ENCODE measurements at places on chromosomes 3 and 15. TPM values are rescaled to one million over a fixed set of nuclear protein-coding genes. Genes with fewer than 3 reads are reported as not detected.
A peak's percentile ranks its signal among the peaks of the same experiment; 100 is the strongest.

TMEM207 gene
- polyA plus RNA-seq = not detected

ARHGEF26 gene
- not detected for polyA plus RNA-seq

PAK6 gene
- polyA plus RNA-seq = not detected

GRCh38 chr15:58564981-58565380 is 133.2 kb downstream of the LIPC start:
- H3K4me3 ChIP-seq = no peak overlapping the region
- DNase-seq = no peak
- H3K27me3 ChIP-seq = no peaks in the 10 kb centered on the region
- H3K27ac ChIP-seq = no peak overlapping the region
- H3K36me3 ChIP-seq = no peaks in the 10 kb centered on the region

- H3K4me3 ChIP-seq = peak within 1 kb of the TSS; percentile 63
- H3K4me1 ChIP-seq = peaks cover 23% of the 10 kb centered on the region
- peaks cover 19% of the 10 kb centered on the region for H3K27me3 ChIP-seq
- peak; percentile 45 for DNase-seq
- H3K36me3 ChIP-seq = no peaks in the 10 kb centered on the region
- peak within 1 kb of the TSS; percentile 11 for H3K27ac ChIP-seq
Observed at GRCh38 chr3:126982471-126983175, at the start of gene PLXNA1. Gene PLXNA1, plus strand, starts transcription at chr3:126983115. Its CDS starts 5,479 bp downstream, at chr3:126988594.

UCN2 gene
- polyA plus RNA-seq = not detected

DNA sequence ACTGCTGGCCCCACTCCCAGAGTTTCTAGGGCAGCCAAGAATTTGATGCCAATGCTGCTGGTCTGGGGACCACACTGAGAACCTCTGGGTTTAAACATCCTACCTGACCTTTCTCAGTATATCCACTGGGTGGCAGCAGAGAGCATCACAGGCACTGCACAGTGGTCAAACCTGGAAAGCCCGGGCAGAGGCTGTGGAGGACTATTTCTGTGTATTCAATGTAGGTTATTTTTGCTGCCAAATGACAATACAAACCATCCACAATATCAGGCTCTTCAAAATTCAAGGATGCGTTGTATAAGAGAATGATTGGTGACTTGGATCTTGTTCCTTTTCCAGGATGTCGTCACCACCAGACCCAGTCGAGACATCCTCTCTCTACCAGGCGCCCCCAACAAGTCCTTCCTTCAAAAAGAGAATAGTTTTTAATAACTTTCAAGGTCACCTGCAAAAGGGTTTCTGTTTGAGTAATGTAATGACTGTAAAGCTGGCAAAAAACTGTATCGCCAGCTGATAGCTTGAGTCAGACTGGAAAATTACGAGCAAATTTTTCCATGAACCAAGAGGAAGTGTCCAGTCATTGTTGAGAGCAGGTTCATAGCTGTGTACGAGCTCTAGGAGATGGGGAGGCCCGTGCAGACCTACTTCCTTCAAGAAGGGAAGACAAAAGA is 30.5 kb upstream of the MYZAP start:
- no peak overlapping the region for H3K27ac ChIP-seq
- H3K4me3 ChIP-seq = peak overlapping the region; percentile 16
- no peaks in the 10 kb centered on the region for H3K27me3 ChIP-seq
- peaks cover 10% of the 10 kb centered on the region for H3K4me1 ChIP-seq

- H3K4me1 ChIP-seq = peaks cover 21% of the 10 kb centered on the region
- no peaks in the 10 kb centered on the region for H3K36me3 ChIP-seq
- H3K27ac ChIP-seq = no peak overlapping the region
- H3K4me3 ChIP-seq = no peak overlapping the region
Observed at GRCh38 chr15:45185069-45185779, 2.5 kb downstream of the SHF start.

DNA sequence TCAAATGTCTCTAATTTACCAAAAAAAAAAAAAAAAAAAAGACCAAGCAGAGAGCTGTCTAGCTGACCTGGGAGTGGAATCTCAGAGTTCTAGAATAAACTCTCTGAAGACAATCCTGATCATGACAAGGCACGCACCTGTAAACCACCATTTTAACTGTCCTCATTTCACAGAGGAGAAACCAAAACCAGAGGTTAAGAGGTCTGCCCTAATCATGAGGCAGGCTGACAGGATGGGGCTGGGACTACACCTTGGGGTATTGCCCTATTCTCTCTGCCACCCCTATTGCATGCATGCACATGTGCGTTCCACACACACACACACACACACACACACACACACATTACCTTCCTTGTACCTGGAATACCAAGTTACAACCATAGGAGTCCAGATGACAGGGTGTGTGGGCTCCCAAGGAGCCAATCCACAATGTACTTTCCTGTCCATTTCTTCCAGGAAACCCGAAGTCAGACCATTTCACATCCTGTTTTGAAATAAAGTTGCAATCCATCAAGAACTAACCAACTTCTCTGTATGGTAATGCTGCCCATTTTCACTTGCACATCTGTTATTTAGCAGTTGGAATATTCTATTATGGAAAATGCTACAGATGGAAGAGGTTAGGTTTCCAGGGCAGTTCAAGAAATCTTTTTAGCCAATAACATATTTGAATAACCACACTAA is 34.6 kb downstream of the HSPBAP1 start:
- no peaks in the 10 kb centered on the region for H3K27me3 ChIP-seq
- H3K4me1 ChIP-seq = peaks cover 53% of the 10 kb centered on the region
- H3K4me3 ChIP-seq = peak overlapping the region; percentile 66
- H3K36me3 ChIP-seq = peaks cover 11% of the 10 kb centered on the region

RGMA gene
- 0.07 TPM for polyA plus RNA-seq

- H3K4me1 ChIP-seq = no peaks in the 10 kb centered on the region
- H3K4me3 ChIP-seq = no peak overlapping the region
- no peaks in the 10 kb centered on the region for H3K36me3 ChIP-seq
- DNase-seq = no peak
- no peak overlapping the region for H3K27ac ChIP-seq
Observed at GRCh38 chr15:26729030-26729429, 43.8 kb downstream of the GABRB3 start.

CHRD gene
- polyA plus RNA-seq = not detected

DNA sequence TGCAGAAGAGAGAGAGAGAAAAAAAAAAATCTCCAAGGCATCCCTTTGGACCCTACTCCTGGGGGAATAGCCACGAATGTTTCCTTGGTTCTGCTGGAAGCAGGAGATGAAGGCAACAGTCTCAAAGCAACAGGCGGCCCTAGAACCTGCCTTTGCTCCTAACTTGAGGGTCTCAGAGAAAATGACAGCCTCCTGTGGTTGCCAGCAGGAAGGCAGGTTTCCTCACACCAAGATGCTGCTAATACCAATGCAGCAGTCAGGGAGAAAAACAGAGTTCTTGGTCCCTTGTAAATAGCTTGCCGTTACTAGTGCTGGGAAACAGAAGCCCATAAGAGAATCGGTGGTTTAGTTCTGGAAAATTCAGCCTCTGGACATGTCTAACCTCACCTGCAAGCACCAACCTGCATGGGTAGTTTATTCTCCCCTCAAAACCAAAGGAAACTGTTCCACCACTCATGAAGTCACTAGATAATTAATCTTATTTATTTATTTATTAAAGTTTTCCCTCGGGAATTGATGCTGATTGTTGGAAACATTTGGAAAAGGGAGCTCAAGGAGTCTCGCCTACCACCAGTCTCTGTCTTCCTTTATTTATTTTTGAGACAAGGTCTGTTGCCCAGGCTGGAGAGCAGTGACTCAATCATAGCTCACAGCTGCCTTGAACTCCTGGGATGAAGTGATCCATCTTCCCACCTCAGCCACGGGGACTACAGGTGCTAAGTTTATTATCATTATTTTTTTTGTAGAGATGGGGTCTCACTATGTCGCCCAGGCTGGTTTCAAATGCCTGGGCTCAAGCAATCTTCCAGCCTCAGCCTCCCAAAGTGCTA is 883 bp upstream of the FRMD4B start:
- H3K4me1 ChIP-seq = peaks cover 46% of the 10 kb centered on the region
- DNase-seq = no peak
- peaks cover 18% of the 10 kb centered on the region for H3K27me3 ChIP-seq

DNA sequence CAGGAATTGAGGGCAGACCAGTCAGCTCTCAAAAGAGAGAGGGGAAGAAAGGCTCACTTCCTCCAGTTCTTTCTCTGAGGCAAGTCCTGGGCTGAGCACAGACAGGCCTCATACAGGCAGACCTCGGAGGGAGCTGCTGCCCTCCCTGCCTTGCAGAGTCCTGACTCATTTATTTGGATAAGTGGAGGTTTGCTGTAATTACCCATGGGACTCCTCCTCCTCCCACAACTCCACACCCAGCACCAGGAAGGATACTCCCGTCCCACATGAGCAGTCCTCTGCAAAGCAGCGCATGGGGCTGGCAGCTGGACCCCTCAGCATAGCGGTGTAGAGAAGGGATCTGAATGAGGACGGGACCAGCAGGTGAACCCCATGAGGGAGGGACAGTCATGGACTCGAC is 13.4 kb upstream of the SCN10A start:
- H3K4me1 ChIP-seq = peaks cover 7% of the 10 kb centered on the region
- H3K27me3 ChIP-seq = no peaks in the 10 kb centered on the region
- H3K4me3 ChIP-seq = no peak overlapping the region
- DNase-seq = no peak
- no peak overlapping the region for H3K27ac ChIP-seq
- H3K36me3 ChIP-seq = no peaks in the 10 kb centered on the region

DNA sequence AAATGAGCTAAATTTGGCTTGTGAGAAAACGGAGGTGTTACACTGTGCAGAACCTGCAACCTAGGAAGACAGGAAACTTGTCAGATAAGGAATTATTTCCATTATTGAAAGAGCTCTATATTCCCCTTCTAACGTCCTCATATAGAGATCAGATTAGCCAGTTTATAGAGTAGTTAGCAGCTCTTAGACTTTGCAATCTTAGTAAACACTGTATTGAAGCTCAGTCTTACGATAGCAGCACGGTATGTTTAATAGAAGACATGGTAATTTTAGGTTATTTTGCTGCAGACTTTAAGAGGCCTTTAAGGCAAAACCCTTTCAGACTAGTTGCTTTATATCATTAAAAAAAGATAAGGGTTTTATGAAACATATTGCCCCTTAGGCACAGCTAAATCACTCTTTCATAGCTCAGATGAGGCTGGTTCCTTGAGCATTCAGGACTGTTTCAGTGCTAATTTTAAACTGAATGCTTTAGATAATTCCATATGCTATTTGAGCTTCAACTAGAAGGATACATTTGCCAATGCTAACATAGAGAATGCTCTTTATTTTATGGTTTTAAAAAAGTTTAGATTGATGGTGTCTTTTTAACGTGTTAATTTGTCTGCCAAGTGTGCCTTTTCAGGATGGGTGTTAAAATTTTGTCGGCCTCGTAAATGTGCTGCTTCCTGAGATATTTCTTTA is 234.3 kb downstream of the PYDC2 start:
- no peak for DNase-seq
- H3K27ac ChIP-seq = no peak overlapping the region
- H3K36me3 ChIP-seq = no peaks in the 10 kb centered on the region
- H3K4me3 ChIP-seq = no peak overlapping the region
- H3K4me1 ChIP-seq = no peaks in the 10 kb centered on the region

FANCD2OS gene
- not detected for polyA plus RNA-seq

PLA2G4E gene
- polyA plus RNA-seq = not detected

- no peaks in the 10 kb centered on the region for H3K27me3 ChIP-seq
- no peak overlapping the region for H3K4me3 ChIP-seq
- no peaks in the 10 kb centered on the region for H3K4me1 ChIP-seq
- no peak overlapping the region for H3K27ac ChIP-seq
- no peak for DNase-seq
Observed at GRCh38 chr3:182384221-182384620, 409.1 kb upstream of the ATP11B start.

DNA sequence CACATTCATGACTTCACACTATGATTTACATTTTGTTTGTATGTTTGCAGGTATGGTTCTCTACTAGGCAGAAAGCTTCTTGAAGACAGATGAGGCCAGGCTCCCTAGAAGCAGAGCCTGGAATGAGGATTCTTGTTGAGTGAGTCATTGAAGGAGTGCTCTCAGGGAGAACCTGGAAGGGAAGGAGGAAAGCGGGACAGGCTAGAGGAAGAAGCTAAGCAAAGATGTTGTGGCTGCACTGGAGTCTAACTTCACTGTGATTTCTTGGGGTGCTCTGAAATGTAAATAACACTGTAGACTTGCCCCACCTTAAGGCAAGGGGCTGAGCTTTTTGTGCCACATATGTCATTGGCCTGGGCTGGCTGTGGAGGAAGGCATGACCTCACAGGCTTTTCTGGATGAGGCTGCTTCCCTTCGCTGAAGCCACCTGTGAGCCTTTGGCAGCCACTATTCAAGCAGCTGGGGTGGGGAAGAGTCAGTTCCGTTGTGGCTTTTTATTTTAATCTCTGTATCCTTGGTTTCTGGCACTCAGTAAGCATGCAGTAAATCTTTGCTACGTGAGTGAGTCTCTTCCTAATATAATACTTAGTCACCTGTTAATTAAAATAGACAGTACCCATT is 307.3 kb downstream of the SV2B start:
- H3K36me3 ChIP-seq = no peaks in the 10 kb centered on the region
- DNase-seq = no peak
- H3K27me3 ChIP-seq = no peaks in the 10 kb centered on the region

LRTM1 gene
- polyA plus RNA-seq = not detected

GRCh38 chr3:90032980-90033641 is 925.7 kb downstream of the EPHA3 start:
- H3K4me1 ChIP-seq = no peaks in the 10 kb centered on the region
- no peak overlapping the region for H3K27ac ChIP-seq
- H3K36me3 ChIP-seq = no peaks in the 10 kb centered on the region
- no peak for DNase-seq
